ENCODE measurements at places on chromosomes 6 and 20.

- no peak for DNase-seq
Observed at GRCh38 chr6:3316331-3316730, 57.6 kb downstream of the PSMG4 start.

GRCh38 chr6:23531666-23532065, 594.3 kb upstream of the NRSN1 start:
- DNase-seq: no peak

- no peak for DNase-seq
Observed at GRCh38 chr20:845941-846893, 12.7 kb downstream of the FAM110A start.

DNA sequence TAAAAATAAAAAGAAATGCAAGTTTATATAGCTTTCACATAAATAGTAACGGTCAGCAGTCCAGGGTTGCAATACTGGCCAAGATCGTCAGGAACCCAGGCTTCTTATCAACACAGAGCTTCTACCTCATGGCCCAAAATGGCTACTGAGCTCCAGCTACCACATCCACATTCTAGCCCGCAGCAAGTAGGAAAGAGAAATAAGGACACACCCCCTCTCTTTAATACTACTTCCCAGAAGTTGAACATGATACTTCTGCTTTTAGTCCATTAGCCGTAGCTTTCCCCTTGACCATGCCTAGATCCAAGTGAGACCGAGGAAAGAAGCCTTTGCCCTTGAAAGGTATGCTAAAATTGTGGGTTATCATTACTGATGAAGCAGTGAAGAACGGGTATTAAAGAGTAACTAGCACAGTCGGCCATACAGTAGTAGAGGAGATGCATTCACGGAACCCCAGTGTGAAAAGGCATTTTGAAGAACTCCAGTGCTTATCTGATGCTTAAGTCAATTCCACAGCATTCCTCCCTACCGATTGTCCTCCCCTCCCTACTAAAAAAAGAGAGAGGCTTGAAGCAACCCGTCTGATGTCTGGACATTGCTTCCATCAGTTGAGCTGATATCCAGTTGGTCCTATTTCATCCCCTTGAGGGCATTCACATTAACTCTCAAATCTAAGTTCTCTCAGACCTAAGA, 226.9 kb upstream of the RREB1 start:
- no peak for DNase-seq

DNA sequence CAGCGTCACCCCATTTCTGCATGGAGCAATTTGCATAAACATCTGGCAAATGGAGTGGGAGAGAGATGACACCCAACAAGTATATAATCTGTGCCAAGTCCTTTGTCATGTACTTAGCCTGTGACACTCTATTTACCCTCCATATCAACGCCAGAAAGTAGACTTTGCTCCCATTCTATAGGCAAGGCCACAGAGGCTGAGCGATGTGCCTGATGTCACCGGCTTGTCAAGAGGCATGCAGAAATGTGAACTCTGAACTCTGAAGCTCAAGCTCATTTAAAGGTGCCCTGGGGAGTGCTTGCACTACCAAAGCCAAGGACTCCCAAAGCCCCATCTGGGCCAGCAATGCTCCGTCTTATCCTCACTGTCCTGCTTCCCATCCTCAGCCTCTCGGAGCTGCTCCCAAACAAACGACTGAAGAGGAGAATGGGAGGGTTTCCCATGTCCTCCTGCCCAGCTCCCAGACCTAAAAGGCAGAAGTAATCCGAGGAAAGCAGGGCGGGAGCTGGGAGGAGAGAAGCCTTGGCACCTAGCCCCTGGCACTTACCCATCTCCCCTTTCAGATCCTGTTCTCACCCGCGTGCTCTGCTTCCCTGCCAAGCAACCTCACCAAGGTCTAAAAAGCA, 9.2 kb downstream of the CPNE5 start:
- no peak for DNase-seq

GRCh38 chr20:4066551-4066950, 51.2 kb upstream of the RNF24 start:
- DNase-seq: no peak

DNA sequence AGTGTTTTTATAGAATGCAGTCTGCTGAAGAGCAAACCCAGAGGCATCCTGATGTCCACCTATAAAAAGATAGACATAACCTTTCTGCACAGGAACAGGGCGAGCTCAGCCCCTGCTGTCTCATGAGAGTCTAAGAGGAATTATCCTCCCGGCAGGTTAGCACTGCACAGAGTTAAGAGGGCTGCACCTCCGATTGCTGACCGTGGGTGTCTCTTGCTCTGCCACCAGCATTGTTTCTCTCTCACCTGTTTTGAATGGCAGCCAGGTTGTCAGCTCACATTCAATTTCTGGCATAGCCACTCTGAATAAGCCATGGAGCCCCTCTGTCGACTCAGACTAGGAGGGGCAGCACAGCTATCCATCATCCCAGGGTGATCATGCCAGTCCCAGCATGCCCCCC, 211.2 kb downstream of the PHACTR1 start:
- no peak for DNase-seq

DNA sequence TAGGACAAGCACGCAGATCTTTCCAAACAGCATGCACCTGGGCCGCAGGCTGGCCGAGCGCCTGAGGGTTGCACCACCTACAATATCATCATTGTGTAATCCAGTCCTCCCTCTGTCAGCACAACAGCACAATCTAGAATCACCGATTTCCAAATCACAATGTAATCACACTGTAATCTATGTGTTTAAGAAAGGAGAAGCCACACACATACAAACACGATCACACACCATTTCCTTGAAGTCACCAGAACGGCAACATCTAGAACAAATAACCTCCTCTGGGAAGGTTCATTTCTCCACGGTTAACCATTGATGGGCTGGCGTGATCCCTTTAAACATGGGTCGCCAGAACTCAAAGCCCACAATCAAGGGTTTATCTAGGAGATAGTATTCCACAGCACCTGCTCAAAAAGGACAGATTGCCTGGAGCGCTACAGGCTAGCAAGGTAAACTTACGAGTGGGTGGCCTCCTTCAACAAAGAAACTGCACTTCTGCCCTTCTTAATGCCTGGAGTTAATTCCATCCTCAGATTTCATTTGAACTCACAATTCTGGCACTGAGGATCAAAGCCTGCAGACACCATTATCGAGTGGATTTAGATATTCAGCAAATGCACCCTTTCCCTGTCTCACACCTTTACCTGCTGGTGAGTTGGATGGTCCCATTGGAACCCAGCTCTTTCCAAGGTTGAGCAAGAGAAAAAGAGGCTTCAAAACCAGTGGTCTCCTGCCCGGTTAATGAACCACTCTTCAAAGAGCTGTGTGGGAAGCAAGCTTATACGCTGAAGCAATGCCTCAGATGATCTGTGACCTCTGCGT, 83.8 kb upstream of the FOXQ1 start:
- DNase-seq: peak; percentile 29

- peak; percentile 30 for DNase-seq
Observed at GRCh38 chr6:43762966-43763695, 6.9 kb upstream of the VEGFA start.

Measured in amniotic epithelial cell (primary cell).